Naive thymus-derived CD8-positive, alpha-beta T cell (primary cell): ENCODE measurements at places on chromosomes 7 and 10.

DNA sequence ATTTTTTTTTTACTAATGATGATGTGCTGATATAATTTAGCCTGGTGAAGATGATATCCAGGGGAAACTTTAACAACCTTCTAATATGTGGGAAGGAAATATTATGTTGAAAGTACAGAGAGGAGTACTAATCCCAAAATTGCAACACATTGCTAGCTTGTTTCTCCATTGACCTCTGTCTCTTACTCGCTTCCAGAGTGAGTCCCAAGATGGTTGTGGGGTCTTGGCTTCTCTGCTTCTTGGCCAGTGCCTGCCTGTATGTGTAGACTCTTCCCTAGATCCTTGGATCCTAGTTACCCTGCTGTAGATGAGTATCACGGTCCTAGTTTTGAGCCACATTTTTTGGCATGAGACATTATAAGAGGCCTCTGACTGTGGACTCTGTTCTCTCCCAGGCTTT is 17.5 kb downstream of the BMPER start:
- no peak for DNase-seq
- no peak overlapping the region for H3K27ac ChIP-seq
- H3K27me3 ChIP-seq = peaks cover 7% of the 10 kb centered on the region

- no peaks in the 10 kb centered on the region for H3K4me1 ChIP-seq
- H3K36me3 ChIP-seq = no peaks in the 10 kb centered on the region
- no peak overlapping the region for H3K27ac ChIP-seq
- no peak overlapping the region for H3K4me3 ChIP-seq
- peaks cover 30% of the 10 kb centered on the region for H3K27me3 ChIP-seq
- DNase-seq = no peak
These were observed 21.3 kb downstream of the CCDC3 start for GRCh38 chr10:12980102-12980661.

DNA sequence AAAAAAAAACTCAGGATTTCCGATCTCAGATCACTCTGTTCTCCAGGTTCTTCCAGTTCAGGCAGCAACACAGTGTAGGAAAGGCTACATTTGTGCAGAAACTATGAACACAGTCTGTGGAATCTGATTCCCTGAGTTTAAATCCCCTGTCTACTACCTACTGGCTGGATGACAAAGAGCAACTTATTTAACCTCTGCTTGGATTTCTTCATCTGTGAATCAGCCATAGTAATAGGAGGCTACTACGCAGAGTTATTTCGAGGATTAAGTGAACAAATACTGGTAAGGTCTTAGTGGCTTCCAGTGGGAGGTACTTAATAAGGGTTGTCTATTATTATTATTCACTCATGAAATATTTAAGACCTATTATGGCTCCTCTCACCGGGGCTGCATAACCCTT is 44.3 kb upstream of the PDCD4 start:
- H3K36me3 ChIP-seq = no peaks in the 10 kb centered on the region
- H3K27ac ChIP-seq = no peak overlapping the region
- no peak overlapping the region for H3K4me3 ChIP-seq
- DNase-seq = no peak
- H3K27me3 ChIP-seq = no peaks in the 10 kb centered on the region

GRCh38 chr7:69811476-69812308 is 213.4 kb downstream of the AUTS2 start:
- no peak overlapping the region for H3K27ac ChIP-seq
- DNase-seq = no peak
- H3K36me3 ChIP-seq = no peaks in the 10 kb centered on the region

DNA sequence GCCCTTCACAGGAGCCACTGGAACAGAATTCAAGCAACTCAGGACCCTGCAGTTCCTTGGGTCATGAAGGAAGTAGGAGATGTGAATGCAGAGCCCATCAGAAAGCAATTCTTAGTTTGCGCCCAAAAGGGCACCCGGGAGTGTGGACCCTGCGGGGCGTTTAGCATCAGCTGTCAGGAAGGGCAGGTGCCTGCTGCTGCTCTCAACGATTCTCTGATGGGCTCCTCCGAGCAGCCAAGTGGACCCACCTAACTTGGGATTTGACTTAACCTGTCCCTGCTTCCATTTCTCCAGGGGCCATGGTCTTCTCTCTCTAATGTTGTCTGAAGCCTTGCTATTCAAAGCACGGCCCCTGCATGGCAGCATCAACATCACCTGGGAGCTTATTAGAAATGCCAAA is 17.1 kb downstream of the CPA5 start:
- no peaks in the 10 kb centered on the region for H3K36me3 ChIP-seq
- peaks cover under 1% of the 10 kb centered on the region for H3K4me1 ChIP-seq
- H3K4me3 ChIP-seq = no peak overlapping the region
- no peak overlapping the region for H3K27ac ChIP-seq

DNA sequence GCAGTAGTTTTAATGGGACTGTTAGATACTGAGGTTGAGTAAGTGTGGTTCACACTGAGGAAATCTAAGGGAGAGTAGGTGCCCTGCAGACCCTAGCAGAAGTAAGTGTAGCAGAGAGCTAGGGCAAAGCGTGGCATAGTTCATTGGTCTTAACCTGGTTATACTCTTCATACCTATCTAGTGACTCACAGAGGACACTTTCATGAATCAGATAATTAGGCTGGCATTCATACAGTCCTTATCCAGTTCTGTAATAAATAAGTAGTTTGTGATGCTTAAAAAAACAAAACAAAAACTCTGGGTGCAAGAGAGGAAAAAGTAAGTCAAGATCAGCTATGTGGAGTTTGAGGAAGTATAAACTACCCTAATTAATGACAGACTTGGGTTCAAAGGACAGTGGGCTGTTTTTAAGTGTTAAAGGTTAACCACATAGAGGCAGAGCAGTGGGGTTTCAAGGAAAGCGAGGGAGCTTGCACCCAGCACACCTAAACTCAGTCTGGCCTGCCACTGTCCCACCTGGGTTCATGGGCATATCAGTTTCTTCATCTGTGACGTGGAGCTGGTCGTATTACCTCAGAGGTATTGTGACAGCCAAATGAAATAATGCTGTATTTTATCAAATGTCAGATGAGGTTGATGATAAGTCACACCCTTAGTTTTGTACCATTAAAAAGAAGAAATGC is 27.1 kb downstream of the LMTK2 start:
- H3K27me3 ChIP-seq = peaks cover 12% of the 10 kb centered on the region
- no peak overlapping the region for H3K27ac ChIP-seq
- DNase-seq = no peak

DNA sequence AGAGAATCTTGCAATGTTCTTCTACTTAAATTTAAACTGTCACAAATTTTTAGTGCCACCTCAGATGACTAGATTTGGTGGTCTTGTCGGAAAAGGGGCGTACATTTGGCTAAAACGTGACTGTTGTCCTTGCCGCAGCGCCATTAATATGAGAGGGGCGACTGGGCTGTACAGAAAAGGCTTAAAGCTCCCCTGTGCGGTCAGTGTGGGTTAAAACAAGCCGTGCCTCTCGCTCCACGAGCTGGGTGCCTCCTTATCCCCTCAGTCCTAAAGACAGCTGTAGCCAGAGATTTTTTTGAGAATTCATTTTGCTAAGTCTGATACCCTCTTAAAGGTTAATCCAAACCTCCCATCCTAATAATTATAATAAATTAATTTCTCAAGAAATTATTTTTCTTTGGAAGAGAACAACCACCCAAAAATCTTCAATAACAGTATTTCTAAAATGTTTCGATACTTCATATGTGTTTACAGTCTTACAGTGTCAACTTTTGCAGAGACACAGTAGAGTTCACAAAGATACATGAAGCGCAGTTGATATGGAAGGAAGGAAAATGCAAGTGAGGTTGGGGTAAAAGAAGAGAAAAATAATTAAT is 68.6 kb downstream of the C7orf25 start:
- H3K4me3 ChIP-seq = no peak overlapping the region
- no peaks in the 10 kb centered on the region for H3K4me1 ChIP-seq
- H3K36me3 ChIP-seq = no peaks in the 10 kb centered on the region
- no peak for DNase-seq
- H3K27ac ChIP-seq = no peak overlapping the region

- no peak for DNase-seq
- H3K27me3 ChIP-seq = no peaks in the 10 kb centered on the region
- H3K27ac ChIP-seq = peak overlapping the region; percentile 94
- H3K4me1 ChIP-seq = peaks cover 18% of the 10 kb centered on the region
- H3K36me3 ChIP-seq = no peaks in the 10 kb centered on the region
- H3K4me3 ChIP-seq = peak overlapping the region; percentile 92
These were observed 631 bp downstream of the HPS6 start for GRCh38 chr10:102065561-102066398.

DNA sequence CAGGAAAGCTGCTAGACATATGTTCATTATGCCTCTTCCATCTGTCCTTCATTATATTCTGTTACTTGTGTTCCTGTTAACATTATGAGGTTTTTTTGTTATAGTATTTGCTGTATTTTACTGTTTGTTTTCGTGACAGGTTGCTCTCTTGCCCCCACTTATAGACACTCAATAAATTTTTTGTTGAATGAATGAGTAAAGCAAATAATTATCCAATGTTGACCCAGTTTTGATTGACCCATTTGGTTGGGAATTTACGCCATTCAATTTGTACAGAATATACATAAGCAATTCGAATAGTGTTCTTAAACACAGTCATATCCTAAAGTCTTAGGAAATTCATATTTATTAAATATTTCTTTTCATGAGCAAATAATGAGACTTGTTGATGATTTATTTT is 11.8 kb downstream of the CCSER2 start:
- H3K36me3 ChIP-seq = peaks cover 1% of the 10 kb centered on the region
- no peak for DNase-seq
- H3K27me3 ChIP-seq = no peaks in the 10 kb centered on the region
- no peak overlapping the region for H3K27ac ChIP-seq
- no peak overlapping the region for H3K4me3 ChIP-seq

GRCh38 chr7:115679976-115680375 is 350.6 kb downstream of the TFEC start:
- no peak for DNase-seq
- no peak overlapping the region for H3K27ac ChIP-seq
- H3K4me1 ChIP-seq = no peaks in the 10 kb centered on the region
- H3K36me3 ChIP-seq = no peaks in the 10 kb centered on the region
- no peaks in the 10 kb centered on the region for H3K27me3 ChIP-seq
- no peak overlapping the region for H3K4me3 ChIP-seq

- no peak for DNase-seq
- H3K4me1 ChIP-seq = peaks cover 5% of the 10 kb centered on the region
- peak overlapping the region; percentile 22 for H3K4me3 ChIP-seq
- H3K27me3 ChIP-seq = peaks cover 18% of the 10 kb centered on the region
- no peaks in the 10 kb centered on the region for H3K36me3 ChIP-seq
- H3K27ac ChIP-seq = no peak overlapping the region
These were observed 1.5 kb downstream of the PCLO start for GRCh38 chr7:83161186-83161585.

GRCh38 chr10:73914036-73914435 is 3.1 kb downstream of the PLAU start:
- H3K27me3 ChIP-seq = peaks cover 84% of the 10 kb centered on the region
- H3K27ac ChIP-seq = no peak overlapping the region
- H3K4me1 ChIP-seq = peaks cover 25% of the 10 kb centered on the region
- no peak for DNase-seq

DNA sequence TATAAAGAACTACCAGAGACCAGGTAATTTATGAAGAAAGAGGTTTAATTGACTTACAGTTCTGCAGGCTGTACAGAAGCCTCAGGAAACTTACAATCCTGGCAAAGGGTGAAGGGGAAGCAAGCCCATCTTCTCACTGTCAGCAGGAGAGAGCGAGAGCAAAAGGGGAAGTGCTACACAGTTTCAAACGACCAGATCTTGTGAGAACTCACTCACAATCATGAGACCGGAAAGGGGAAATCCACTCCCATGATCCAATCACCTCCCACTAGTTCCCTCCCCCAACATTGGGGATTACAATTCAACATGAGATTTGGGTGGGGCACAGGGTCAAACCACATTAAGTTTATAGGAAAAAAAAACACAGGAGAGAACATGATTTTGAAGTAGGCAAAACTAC is 222.1 kb upstream of the SHH start:
- no peak overlapping the region for H3K4me3 ChIP-seq
- H3K27ac ChIP-seq = no peak overlapping the region
- peaks cover 4% of the 10 kb centered on the region for H3K4me1 ChIP-seq
- peaks cover 2% of the 10 kb centered on the region for H3K27me3 ChIP-seq
- DNase-seq = no peak

DNA sequence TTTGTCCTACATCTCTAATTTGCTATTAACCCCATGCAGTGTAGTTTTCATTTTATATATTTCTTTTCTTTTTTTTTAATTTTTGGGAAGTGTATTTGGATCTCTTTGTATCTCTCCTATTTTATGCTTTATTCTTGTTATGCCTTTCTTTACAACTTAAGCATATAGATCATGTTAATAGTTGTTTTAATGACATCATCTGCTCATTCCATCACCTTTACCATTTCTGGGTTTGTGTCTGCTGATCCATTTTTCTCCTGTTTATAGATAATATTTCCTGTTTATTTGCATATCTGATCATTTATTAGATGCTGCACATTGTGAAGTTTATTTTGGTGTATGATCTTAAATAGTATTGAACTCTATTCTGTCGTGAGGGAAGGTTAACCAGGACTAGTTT is 13.7 kb downstream of the COPG2 start:
- no peaks in the 10 kb centered on the region for H3K4me1 ChIP-seq
- no peak overlapping the region for H3K27ac ChIP-seq
- no peak for DNase-seq
- no peak overlapping the region for H3K4me3 ChIP-seq

GRCh38 chr7:14687241-14687640 is 215.3 kb downstream of the DGKB start:
- no peak overlapping the region for H3K27ac ChIP-seq
- no peak for DNase-seq
- no peak overlapping the region for H3K4me3 ChIP-seq
- peaks cover 3% of the 10 kb centered on the region for H3K27me3 ChIP-seq
- H3K36me3 ChIP-seq = no peaks in the 10 kb centered on the region
- no peaks in the 10 kb centered on the region for H3K4me1 ChIP-seq

DNA sequence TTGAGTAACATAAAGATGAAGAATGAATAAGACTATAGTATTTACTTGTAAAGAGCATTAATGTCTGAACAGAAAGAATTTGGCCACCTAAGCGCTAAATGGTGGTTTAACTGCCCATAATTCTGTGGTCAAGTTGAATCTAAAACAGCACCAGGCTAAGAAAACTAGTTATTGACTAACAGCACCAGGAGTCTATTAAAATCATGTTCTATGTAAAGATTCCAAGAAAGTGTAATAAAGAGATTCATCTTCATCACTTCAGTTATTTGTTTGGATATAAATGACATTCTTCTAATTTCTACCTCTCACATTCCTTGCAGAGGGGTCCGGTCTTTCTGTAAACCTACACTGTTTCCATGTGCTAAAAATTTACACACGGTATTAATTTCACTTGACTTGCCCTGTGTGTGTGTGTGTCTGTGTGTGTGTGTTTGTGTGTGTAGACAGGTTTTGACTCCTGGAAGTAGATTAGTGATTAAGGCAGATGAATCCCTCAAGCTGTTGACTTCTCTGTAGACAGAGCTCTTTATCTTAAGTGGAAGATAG is 84.4 kb downstream of the KLF6 start:
- no peak overlapping the region for H3K4me3 ChIP-seq
- no peak overlapping the region for H3K27ac ChIP-seq
- H3K27me3 ChIP-seq = peaks cover 10% of the 10 kb centered on the region
- peaks cover 2% of the 10 kb centered on the region for H3K4me1 ChIP-seq

- H3K27ac ChIP-seq = no peak overlapping the region
- peaks cover 49% of the 10 kb centered on the region for H3K27me3 ChIP-seq
- peak overlapping the region; percentile 59 for H3K4me3 ChIP-seq
- H3K4me1 ChIP-seq = peaks cover 21% of the 10 kb centered on the region
These were observed 302 bp upstream of the EN2 start for GRCh38 chr7:155457544-155458110.
